G401 (cell line): ENCODE measurements at places on chromosomes 5 and 9.

- no peak for DNase-seq
Measured at GRCh38 chr9:7854763-7855162, 55.2 kb upstream of the DMAC1 start.

- no peak for DNase-seq
Measured at GRCh38 chr5:4212071-4212739, 616.6 kb downstream of the IRX1 start.

DNA sequence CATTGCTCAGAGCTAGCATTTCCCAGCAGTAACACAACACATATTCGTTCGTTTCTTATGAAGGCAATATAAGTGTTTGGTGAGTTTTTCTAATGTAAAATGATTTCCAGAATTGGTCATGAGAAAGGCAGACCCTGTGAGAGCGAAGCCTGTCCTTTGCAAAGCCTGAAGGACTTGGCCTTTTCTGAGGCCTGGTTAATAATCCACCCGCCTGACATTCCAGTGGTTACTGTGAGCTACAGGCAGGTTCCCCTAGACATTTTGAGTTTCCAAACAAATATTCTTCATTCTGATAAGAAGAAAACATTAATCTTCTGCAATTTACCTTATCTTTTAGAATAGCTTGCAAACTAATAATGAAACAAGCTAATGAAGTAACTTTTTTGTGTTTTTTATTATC is 38.0 kb downstream of the ADAMTS16 start:
- DNase-seq, result no peak

DNA sequence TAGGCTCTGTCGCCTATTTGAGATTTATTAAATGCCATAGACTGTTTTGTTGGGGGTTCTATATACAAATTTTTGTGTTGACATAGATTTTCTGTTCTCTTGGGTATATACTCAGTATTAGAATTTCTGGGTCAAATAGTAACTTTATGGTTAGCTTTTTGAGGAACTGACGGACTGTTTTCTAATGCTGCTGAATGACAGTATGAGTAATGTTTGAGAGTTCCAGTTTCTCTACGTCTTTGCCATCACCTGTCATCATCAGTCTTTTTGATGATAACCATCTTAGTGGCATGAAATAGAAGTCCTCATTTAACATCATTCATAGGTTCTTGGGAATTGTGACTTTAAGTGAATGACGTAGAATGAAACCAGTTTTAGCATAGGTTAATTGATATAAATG is 60.1 kb downstream of the CCDC171 start:
- no peak for DNase-seq

- no peak for DNase-seq
Measured at GRCh38 chr9:35748242-35748857, 678 bp downstream of the GBA2 start.

- DNase-seq, result no peak
Measured at GRCh38 chr5:14702238-14702839, 37.8 kb downstream of the OTULIN start.

GRCh38 chr9:72440992-72441847 is 76.2 kb upstream of the ZFAND5 start:
- no peak for DNase-seq

DNA sequence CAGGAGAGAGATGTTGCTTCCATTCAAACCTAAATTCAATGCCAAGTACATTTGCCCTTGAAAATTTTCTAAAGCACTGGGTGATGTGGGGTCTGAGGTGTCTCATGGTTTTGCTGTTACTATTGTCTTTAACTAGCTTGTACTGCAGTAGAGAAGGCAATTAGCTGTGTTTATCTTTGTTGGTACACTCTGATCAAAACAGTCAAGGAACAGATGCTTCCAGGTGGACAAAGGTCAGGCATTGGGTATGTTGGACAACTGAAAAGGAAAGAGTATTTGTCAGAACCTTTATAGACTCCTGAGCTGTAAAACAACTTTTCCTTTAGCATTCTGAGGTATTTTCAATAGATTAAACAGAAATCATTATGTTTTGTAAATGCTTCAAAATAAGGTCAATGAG is 2228.7 kb upstream of the WWC1 start:
- no peak for DNase-seq

GRCh38 chr9:74001382-74001781 is 495.8 kb upstream of the RORB start:
- no peak for DNase-seq

GRCh38 chr9:77561331-77562018 is 86.6 kb downstream of the GNA14 start:
- DNase-seq, result no peak

GRCh38 chr5:68435611-68436010 is 220.1 kb downstream of the PIK3R1 start:
- no peak for DNase-seq

GRCh38 chr5:86878250-86878649 is 260.5 kb downstream of the COX7C start:
- DNase-seq, result no peak

GRCh38 chr5:60402161-60402785 is 297.7 kb downstream of the DEPDC1B start:
- no peak for DNase-seq

- no peak for DNase-seq
Measured at GRCh38 chr9:116234081-116234480, 80.5 kb downstream of the PAPPA start.

DNA sequence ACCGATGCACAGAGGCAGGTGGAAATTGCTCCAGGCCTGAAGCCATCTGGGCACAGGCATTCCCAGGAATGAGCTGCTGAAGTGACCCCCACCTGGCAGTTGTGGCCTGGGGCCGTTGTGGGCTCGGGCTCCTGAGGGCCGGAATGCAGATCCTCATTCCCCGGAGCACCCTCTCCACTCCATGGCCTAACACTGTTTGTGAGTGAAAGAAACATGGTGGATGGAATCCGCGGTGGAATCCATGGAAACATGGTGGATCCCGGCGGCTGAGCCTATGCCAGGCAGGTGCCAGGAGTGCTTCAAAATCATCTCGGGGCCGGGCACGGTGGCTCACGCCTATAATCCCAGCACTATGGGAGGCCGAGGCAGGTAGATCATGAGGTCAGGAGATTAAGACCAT is 3.6 kb upstream of the SARDH start:
- no peak for DNase-seq

- DNase-seq, result no peak
Measured at GRCh38 chr5:150779397-150780186, 1.0 kb downstream of the SMIM3 start.

GRCh38 chr9:38060681-38061080 is 8.3 kb downstream of the SHB start:
- DNase-seq, result no peak

GRCh38 chr5:143694357-143694756 is 117.6 kb upstream of the HMHB1 start:
- DNase-seq, result no peak

- no peak for DNase-seq
Measured at GRCh38 chr9:112124156-112124555, 50.9 kb downstream of the SUSD1 start.

- DNase-seq, result no peak
Measured at GRCh38 chr9:135002336-135002735, 84.6 kb upstream of the FCN1 start.

DNA sequence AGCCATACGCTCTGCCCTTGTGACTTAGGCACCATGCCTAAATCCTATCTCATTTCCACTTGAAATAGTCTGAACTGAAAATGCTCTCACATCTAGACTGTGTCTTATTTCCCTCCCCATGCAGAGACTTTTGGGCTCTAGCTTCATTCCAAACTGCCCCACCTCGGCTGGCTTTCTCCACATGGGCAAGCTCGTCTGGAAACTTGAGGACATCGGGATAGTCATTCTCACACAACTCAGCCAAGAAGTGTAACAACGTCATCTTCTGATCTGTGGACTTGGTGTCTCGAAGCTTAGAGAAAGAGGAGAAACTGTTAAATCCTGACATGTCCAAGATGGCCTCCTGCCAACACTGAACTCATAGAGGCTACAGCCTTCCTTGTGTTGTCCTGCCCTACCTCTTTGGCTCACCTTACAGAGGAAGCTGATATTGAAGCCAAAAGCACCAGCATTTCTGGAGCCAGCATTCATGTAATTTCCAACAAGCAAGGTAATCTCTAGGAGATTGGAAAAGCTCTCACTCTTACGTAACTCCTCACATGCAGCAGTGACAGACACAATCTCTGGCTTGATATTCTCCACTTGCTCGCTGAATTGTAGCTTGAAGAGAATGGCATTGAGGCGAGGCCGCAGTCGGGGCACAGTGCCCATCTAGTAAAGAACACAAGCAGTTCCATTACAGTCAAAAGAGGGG is 39.6 kb downstream of the PCDHGC5 start:
- peak; percentile 96 for DNase-seq

GRCh38 chr5:10602031-10602806 is 38.3 kb downstream of the ANKRD33B start:
- DNase-seq, result peak; percentile 78

- DNase-seq, result no peak
Measured at GRCh38 chr9:2027543-2028160, 12.5 kb downstream of the SMARCA2 start.

DNA sequence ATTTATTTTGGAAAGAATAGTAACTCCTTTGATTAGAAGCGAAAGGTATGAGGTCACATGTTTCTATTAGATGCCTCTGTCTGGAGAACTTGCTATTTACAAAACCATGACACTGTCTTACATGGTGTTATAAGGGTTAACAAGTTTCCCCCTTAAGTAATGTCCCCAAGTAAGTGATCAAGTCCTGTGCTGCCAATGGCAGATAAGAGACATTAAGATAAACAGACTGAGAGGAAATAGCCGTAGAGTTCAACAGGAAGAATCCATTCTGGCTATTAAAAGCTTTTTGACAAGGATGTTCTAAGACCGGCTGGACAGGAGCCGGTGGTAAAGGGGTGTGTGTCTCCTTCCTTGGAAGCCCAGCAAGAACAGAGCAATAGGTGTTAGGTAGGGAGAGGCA is 257.5 kb downstream of the GADD45G start:
- DNase-seq, result no peak

DNA sequence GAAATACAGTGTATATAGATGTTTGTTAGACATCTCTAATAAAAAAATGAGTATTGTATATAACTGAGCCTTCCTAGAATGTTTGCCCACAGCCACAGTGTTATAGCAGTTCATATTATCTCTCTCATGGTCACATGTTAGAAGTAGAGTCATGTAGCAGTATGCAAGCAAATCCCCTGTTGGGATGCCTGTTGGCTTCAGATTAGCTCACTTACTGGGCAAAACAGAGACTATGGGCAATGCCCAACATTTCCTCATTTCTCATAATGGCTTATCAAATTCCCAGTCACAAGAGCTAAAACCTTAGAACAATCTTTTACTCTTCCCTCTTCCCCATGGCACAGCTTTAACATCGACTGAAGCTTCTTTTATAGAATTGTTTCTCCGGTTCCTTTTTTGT is 27.0 kb upstream of the PDCD1LG2 start:
- DNase-seq, result no peak

DNA sequence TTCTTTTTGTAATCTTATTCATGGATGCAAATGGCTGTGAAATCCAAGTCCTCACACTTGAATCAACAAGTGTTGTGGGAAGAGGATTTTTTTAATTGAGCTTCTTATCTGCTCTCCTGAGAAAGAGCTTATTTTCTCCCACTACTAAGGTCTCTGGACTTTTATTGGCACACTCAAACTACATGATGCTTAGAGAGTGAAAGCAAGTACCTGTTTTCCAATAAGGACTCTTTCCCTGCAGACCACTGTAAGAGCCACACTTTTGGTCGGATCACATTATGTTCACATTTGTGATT is 546.4 kb upstream of the ARRDC3 start:
- no peak for DNase-seq

- no peak for DNase-seq
Measured at GRCh38 chr9:22215521-22215920, 206.4 kb upstream of the CDKN2B start.

- DNase-seq, result no peak
Measured at GRCh38 chr9:8614926-8615440, 815.4 kb upstream of the DMAC1 start.

DNA sequence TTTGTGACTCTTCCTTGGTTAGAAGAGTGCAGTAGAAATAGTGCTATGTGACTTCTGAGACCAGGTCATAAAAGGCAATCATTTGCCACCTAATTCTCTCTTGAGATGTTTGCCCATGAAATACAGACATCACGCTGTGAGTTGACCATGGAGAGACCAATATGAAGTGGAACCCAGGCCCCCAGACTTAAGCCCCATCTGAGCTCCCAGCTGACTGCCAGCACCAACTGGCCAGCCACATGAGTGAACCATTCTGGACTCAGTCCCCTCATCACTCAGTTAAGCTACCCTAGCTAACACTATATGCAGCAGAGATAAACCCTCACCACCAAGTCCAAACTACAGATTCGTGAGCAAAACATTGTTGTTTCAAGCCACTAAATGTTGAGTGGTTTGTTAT is 60.7 kb upstream of the NIPBL start:
- DNase-seq, result no peak

DNA sequence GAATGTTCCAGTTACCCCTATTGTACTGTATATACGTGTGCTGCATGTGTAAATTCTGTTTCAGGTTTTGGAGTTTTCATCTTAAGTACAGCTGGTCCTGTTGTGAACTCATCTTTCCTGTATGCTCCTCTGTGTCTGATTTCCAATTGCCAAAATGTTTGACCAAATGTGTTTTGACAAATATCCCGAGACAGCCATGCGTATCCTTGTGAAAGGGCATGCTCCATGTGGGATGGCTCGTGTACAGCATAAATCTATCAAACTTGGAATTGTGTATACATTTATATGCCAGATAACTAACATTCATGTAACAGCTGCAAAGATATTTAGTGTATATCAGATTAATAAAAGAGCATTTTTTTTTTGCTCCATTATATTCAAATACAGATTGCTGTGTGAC is 69.5 kb upstream of the IQGAP2 start:
- no peak for DNase-seq

DNA sequence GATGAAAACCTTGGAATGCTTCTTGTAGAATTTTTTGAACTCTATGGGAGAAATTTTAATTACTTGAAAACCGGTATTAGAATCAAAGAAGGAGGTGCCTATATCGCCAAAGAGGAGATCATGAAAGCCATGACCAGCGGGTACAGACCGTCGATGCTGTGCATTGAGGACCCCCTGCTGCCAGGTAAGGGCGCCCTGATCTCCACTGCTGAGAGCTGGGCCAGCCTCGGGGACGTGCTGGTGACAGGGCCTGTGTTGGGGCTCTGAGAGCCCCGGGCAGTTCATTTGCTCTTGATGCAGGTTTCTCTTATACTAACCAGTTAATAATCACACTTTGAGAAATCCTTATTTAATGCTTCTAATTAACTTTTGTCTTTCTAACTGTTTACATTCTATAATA is 33.0 kb downstream of the TENT4A start:
- no peak for DNase-seq

- no peak for DNase-seq
Measured at GRCh38 chr5:71743155-71743554, 24.1 kb downstream of the CARTPT start.

GRCh38 chr9:20023210-20023905 is 234.5 kb upstream of the SLC24A2 start:
- peak; percentile 27 for DNase-seq

GRCh38 chr5:10518347-10518746 is 45.5 kb upstream of the ANKRD33B start:
- DNase-seq, result no peak

GRCh38 chr9:138072897-138073296 is 195.3 kb downstream of the CACNA1B start:
- no peak for DNase-seq
